ENCODE measurements at places on chromosomes 2 and 18.

DNA sequence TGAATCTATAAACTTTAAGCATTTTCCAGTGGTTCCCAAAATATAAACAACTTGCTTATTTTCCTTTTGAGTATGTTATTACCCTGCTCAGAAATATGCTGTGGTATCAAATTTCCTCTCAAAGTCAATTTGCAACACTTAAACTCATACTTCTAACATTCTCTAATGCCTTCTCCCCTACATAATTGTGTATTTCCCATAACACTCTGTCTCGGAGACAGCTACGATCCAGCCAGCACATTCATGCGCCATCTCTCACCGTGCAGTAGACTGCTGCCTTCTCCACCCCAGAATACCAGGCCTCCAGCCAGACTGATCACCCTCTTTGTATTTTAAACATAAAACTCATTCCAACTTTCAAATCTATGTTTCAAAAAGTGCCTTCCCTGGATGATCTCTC, 41.8 kb downstream of the TIMM21 start:
- no peak for DNase-seq

DNA sequence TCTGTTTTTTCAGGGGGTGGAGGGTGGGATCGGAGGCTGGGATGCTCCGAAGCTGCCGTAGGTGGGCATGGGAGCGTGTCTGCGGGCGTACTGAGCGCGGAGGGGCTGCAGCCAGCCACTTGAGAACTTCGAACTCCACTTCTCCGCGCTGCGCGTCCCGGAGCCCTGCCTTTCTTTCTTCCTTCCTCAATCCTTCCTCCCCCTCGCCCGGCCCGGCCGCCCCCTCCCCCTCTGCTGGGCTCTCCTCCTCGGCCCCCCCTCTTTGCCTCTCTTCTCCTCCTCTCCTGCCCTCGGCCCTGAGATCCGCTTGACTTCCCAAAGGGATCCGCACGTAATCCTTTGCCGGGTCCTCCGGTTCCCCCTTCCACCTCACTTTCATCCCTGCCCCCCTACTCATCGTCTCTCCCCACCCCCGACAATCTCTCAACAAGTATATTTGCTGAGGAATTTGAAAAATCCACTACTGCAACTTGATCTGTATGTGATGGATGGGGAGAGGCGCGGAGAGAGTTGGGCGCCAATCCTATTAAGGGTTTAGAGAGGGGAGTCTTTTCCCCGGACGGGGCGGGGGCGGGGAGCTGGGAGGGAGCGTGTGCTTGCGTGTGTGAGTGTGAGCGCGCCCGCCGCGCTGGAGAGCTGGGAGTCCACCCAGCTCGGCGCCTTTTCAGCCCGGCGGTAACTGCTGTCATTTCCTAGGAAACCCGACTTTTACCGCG, 1.1 kb downstream of the GLI2 start:
- DNase-seq = no peak

GRCh38 chr18:48003426-48004349, 73.2 kb upstream of the SMAD2 start:
- DNase-seq = no peak

DNA sequence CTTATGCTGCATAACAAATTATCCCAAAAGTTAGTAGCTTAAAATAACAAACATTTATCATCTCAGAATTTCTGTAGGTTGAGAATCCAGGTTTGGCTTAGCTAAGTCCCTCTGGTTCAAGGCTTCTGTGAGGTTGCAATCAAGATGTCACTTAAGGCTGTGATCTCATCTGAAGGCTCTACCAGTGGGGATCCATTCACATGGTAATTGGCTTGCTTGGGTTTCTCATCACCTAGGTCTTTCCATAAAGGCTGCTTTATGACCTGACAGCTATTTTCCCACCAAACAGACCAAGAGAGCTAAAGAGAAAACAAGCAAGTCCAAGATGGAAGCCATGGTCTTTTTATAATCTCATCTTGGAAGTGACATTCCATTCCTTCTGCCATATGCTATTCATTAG, 137.3 kb downstream of the DTNA start:
- no peak for DNase-seq

GRCh38 chr18:8503248-8503647, 106.0 kb upstream of the RAB12 start:
- no peak for DNase-seq

DNA sequence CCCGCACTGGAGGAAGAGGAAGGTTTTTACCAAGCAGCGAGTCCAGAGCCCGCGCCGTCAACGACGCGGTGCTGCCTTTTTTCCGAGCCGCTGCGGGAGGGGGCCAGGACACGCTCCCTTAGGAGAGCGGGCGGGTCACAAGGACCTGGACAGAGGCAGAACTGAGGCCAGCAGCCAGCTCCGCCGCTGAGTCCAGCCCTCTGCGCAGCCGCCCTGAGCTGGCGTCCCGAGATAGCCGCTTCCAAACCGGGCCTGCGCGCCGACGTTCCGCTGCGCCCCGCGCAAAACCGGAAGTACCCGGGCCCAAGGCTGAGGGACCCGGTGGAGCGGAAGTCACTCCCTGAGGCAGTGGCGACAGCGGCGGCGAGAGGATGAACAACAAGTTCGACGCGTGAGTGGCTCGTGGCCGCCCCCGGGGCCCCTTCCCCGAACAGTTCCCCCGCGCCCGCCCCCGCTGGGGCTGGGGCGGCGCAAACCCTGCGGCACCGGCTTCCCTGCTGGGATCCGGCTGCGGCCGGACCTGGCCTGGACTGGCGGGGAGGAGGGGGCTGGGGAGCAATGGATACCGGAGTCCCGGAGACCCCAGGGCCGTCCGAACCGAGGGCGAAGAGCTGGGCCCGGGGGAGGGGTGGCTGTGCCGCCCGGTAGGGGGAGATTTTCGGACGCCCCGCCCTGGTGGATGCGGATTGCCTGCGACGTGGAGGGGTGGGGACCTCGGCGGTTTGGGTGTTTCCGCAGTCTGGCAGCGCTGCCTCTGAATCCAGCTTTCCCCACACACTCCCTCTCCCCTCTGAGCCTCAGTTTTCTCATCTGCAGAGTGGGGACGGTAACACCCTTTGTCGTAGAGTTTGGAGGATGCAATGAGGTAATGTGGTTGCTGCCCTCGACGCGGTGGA, at the start of the genes EIF4E2 and TIGD1:
TSS of gene EIF4E2 (plus strand) at position 336 of the 896 bp plus-strand sequence. CDS start at position 372, 36 bp downstream.
TSS of gene TIGD1 (minus strand) at position 204 of the 896 bp plus-strand sequence. CDS start 675 bp downstream, outside the sequence.
- peak; percentile 90 for DNase-seq

DNA sequence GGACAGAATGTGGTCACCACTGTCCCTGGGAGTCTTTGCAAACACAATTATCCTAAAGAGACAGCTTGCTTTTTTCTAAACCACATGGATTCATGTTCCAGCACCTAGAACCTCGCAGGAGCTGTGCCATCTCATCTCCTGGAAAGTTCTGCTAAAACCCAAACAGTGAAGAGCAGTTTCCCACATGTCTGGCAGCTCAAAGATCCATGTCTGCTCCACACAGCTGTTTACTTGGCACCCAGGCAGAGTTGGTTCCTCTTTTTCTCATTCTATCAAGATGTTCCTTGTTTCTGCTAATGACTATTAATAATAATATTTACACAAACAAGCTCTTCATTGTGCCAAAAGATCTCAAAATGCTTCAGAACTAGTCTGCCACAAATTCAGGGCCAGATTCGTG, 30.1 kb upstream of the PID1 start:
- DNase-seq = no peak

DNA sequence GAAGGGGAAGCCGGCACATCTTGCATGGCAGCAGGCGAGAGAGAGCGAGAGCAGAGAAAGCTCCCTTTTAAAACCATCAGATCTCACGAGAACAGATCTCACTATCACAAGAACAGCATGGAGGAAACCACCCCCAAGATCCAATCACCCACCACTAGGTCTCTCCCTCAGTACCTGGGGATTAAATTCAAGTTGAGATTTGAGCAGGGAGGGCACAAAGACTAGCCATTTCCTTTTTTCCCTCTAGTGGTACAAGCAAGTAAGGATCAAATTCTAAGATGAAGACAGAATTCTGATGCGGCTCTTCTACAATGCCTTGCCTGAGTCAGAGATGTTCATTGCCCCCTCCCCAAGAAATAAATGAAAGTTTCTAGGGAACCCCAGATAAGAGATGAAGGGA, 45.6 kb upstream of the ANKRD44 start:
- DNase-seq = no peak

DNA sequence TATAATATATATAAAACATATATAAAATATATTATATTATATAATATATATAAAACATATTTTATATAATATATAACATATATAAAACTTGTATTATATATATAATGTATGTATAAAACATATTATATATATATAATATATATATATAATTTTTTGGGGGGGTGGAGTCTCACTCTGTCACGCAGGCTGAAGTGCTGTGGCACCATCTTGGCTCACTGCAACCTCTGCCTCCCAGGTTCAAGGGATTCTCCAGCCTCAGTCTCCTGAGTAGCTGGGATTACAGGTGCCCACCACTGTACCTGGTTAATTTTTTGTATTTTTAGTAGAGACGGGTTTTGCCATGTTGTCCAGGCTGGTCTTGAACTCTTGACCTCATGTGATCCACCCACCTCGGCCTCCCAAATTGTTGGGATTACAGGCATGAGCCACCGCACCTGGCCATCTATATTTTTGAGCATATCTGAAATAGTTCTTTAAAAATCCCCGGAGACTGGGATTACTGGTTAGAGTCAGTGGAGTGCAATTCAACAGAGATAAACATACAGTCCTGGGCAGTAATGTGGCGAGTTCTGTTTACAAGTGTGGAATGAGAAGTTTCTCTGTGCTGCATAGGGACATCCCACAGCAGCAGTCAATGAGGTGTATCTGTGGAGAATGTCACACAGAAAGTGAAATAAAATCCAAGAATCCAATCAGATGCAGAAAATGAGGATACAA, 208.4 kb downstream of the MYCN start:
- DNase-seq = no peak

DNA sequence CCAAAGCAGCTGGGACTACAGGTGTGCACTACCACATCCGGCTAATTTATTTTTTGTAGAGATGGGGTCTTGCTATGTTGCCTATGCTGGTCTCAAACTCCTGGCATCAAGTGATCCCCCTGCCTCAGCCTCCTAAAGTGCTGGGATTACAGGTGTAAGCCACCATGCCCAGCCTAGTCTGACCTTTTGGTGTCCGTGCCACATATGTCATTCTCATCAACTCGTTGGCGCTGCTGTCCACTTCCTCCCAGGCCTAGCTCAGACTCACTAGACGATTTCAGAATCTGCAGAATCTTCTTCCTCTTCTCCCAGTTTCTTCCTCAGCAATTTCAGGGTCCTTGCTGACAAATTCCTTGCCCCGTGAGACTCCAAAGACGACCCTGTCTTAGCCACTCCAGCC, 39.8 kb upstream of the DNMT3A start:
- no peak for DNase-seq

DNA sequence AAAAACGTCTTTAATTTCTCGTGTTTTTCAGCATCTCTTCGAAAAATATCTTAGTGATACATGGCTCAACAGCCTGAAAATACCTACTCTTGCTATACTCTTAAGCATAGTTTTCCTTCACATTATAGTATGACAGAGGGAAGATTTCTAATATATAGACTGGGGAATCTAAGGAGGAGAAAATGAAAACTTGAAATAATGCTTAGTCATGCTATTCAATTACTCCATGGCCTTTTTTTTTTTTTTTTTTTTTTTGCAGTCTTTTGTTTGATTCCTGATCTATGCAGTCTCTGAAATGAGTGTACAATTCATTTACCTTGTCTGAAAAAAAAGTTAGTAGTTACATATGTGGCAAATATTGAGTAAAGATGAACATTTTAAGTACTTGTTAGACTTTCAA, 337.8 kb downstream of the ARHGAP15 start:
- no peak for DNase-seq

- DNase-seq = no peak
These were observed 552 bp downstream of the CNPPD1 start for GRCh38 chr2:219175928-219176817.

Data from T-cell (primary cell).